ENCODE measurements at places on chromosomes 2 and 18.

- no peak for DNase-seq
Measured at GRCh38 chr18:75545189-75545588, 117.7 kb upstream of the SMIM21 start.

DNA sequence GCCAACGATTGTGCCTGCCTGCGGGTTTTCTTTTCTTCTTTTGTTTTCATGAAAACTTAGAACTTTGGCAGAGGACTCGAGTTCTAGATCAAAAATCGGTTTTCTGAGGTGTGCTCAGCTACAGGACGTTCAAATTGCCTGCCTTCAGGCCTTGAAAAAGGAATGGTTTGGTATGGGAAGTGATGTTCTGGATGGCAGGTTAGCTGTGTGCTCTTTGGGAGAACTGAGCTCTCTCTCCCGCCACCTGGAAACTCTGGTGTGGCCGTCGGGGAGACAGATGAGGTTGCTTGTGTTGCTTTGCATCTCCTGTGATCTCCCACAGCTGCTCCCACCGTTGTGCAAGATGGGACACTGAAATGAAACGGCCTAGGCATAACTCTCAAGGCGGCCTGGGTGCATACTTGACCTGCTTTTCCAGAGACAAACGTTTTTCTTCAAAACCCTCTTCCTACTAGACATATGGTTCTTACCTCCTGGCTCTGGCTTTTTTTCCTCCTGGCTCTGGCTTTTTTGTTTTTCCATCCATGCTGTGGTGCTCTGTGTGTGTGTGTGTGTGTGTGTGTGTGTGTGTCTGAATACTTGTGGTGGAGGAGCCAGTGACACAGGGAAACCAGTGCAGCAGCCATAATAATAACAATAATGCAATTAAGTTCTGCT is 2.0 kb downstream of the FMNL2 start:
- DNase-seq = no peak

- DNase-seq = no peak
Measured at GRCh38 chr2:7692657-7693161, 775.5 kb downstream of the RNF144A start.

DNA sequence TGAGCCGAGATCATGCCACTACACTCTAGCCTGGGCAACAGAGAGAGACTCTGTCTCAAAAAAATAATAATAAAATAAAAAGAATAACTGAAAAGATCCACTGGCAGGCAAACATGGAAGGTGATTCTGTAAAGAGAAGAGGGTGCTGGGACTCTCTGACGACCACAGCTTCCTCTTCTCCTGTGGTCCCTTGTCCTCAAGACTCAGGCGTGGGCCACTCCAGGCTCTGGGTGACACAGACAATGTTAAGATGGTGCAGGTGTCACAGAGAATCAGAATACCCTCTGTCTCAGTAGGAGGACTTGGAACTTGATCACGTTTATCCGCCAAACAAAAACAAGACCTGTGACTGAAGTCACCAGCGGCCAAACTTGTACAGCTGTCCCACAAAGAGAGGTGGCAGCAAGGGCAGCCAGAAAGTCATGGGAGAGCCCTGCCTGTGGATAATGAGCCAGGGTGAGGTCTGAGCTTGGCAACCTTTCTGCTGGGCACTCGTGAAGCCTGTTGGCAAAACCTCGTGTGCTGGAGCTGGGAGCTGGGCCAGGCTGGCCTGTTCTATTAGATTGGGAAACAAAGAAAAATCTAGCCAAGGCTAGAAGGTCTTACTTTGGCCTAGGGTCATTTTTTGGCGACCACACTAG is 76.4 kb upstream of the ITGA6 start:
- DNase-seq = no peak

GRCh38 chr2:6423944-6424343 is 441.8 kb downstream of the CMPK2 start:
- DNase-seq = no peak

DNA sequence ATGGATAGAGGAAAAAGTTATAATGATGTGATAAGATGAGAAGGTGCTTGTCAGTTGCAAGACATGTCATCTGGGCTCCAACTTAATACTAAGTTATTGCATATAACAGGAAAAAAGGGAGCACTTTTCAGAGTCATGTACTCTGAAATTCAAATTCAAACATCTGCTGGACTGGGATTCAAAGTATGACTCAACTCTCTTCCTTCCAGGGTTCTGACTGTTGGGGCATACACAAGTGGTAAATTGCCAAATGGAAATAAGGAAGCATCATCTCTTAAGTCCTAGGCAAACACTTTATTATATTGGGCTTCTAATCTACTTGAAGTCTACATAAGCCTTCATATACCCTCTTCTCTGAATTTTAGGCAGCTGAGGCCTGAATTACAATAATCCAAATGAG is 44.9 kb downstream of the ZBTB14 start:
- no peak for DNase-seq

DNA sequence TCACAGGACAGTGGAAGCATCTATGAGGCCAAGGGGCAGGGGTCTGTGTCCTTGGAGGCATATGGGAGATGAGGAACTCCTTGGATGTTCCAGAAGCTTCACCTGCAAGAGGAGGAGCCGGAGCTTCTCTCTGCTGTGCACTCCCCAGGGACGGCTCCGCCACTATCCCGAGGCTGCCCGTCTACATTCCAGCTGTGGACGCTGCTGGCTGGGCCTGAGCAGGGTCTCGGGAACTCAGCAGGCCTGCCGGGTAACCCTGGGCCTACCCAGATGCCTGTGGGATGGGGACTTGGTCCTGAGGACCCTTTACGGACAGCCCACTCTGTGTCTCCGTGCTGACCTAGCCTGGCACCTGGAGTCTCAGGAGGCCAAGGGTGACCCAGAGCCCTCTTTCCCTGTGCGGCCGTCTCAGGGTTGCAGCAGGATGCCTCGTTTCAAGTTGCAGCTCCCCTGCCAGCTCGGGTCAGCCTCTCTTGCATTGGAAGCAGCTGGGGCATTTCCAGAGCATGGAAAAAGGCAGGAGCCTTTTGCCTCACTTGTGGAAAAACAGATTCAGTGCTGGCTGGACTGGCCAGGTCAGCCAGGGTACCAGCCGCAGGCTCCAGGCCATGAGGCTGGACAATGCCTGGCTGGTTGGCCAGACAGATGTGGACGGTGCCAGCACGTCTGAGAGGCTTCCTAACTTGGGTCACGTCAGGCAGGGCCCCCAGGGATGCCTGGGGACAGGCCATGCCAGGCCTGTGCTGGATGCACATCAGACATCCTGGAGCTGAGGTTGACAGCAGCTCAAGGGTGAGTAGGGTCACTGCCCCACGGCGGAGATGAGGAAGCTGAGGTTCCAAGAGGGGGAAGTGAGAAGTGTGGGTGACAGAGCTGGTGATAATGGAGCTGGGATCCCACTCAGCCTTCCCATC is 41.5 kb downstream of the SCTR start:
- no peak for DNase-seq

All from activated T-cell treated with anti-CD3 and anti-CD28 coated beads for 1 hour (primary cell).